ENCODE measurements at places on chromosomes 13 and 19. TPM values are rescaled to one million over a fixed set of nuclear protein-coding genes. Genes with fewer than 3 reads are reported as not detected.

Gene DMAC2
- total RNA-seq, result 41.5 TPM

Gene GPC6
- total RNA-seq, result under 0.01 TPM

Gene VAV1
- total RNA-seq, result under 0.01 TPM

Gene OVOL3
- total RNA-seq, result not detected

Gene UBE2L5
- not detected for total RNA-seq

Gene GAPDHS
- total RNA-seq, result not detected

Gene PSG2
- total RNA-seq, result not detected

Gene ZNF433
- 1.4 TPM for total RNA-seq

Gene ZNF766
- 9.3 TPM for total RNA-seq

Gene COMP
- not detected for total RNA-seq

Gene TEKTIP1
- total RNA-seq, result not detected

Gene FUT6
- total RNA-seq, result not detected

Gene DOHH
- 9.5 TPM for total RNA-seq

Gene WDR87
- total RNA-seq, result not detected

Gene RFPL4AL1
- total RNA-seq, result not detected

Gene GRK1
- not detected for total RNA-seq

Gene KCNN4
- total RNA-seq, result 0.11 TPM

Gene CASP14
- not detected for total RNA-seq

Gene AMER2
- total RNA-seq, result not detected

Gene ZNF570
- 8.0 TPM for total RNA-seq

Gene SEMA6B
- total RNA-seq, result 41.9 TPM

Gene ICAM1
- 4.4 TPM for total RNA-seq

Gene ZSCAN1
- total RNA-seq, result not detected

Gene FRY
- 106 TPM for total RNA-seq

Gene TSKS
- under 0.01 TPM for total RNA-seq

Gene FGF14
- total RNA-seq, result 0.34 TPM

Gene SLITRK6
- total RNA-seq, result not detected

Gene KLK12
- not detected for total RNA-seq

Gene CATSPERD
- not detected for total RNA-seq

Gene CGB5
- not detected for total RNA-seq

Gene SYNGR4
- not detected for total RNA-seq

Gene ADM5
- total RNA-seq, result 0.52 TPM

Gene LHB
- total RNA-seq, result 0.17 TPM

Gene CIC
- total RNA-seq, result 9.2 TPM

Gene WTIP
- total RNA-seq, result 41.2 TPM

Gene SIGLEC14
- not detected for total RNA-seq

Gene HIPK4
- under 0.01 TPM for total RNA-seq

Gene UPF3A
- total RNA-seq, result 27.3 TPM

Gene AMH
- total RNA-seq, result 1.3 TPM

Gene NUMBL
- total RNA-seq, result 7.5 TPM

Gene CYP4F3
- not detected for total RNA-seq

Gene SKA3
- 4.2 TPM for total RNA-seq

Gene ZNF723
- not detected for total RNA-seq

Gene MISP
- total RNA-seq, result not detected
